ENCODE measurements at places on chromosomes 11 and 22.
A peak's percentile ranks its signal among the peaks of the same experiment; 100 is the strongest.

DNA sequence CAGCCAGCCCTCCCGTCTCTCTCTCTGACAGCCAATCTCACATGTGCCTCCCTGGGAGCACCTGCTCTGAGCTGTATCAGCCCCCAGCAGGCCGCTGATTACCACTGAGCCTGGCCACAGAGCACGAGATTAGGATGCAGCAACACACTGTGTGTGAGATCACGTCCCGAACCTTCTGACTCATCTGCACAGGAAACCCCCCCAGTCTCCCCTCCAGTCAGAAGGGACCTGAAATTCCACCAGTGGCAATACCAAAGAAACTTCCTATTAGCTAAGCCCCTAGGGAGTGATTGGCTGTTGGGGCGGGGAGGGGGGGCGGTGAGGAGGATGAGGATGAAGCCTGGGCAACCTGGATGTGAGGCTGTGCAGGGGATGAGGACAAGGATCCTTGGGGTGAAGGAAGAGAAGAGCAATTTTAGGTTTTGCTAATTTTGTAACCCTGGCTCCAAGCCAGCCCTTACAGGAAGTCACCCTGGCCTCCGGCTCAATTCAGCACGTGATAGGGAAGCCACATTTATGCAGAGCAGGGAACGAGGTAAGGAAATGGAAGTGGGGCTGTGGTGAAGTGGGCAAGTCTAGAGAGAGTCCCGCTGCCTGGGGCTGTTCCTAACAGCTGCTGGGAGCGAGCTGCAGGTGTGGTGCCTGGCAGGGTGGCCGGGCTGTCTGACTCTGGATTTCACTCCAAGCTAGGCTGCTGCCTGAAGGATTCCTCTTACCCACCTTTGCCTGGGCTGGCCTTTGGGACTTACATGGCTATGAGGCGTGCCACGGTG, 1.9 kb downstream of the SLC43A3 start:
- peak; percentile 57 for DNase-seq

- peak; percentile 9 for DNase-seq
These were observed 1.4 kb downstream of the ARHGAP20 start for GRCh38 chr11:110710628-110711381.

DNA sequence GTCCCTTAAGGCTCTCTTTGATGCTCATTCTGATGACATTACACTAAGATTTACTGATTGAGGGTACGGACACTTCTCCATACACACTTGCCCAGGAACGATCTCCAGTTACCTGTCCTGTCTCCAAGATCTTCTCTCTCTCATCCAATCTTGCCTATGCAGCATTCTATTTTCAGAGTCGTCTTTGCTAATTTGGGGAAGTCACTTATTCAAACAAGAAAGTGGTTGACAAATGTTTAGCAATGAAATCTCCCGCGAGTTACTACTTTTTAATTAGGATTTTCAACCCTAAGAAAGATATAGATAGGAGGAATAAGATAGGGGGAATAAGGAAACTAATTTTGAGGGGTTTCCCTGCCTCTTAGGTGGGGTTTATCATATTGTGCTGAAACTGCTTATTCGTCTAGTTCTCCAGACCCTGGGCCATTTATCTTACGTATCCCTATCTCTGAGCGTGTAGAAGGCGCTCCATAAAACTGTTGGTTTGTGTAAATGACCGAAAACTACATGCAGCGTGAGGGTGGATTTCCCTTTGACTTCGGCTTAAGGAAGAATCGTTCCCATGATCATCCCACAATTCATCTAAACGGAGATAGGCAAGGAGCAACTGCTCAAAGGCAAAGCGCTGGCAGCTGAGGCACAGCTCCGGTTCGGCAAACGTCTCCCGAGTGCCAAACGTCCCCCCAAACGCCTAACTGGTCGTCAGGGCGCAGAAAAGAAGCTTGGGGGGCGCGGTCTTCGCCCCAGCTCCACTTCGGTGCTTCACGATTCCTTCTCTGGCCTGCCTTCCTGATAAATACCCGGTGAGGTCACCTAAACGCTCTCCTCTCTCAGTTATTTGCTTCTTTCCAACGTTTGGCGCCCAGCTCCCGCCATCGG, 804 bp downstream of the APIP start:
- DNase-seq = peak; percentile 40

DNA sequence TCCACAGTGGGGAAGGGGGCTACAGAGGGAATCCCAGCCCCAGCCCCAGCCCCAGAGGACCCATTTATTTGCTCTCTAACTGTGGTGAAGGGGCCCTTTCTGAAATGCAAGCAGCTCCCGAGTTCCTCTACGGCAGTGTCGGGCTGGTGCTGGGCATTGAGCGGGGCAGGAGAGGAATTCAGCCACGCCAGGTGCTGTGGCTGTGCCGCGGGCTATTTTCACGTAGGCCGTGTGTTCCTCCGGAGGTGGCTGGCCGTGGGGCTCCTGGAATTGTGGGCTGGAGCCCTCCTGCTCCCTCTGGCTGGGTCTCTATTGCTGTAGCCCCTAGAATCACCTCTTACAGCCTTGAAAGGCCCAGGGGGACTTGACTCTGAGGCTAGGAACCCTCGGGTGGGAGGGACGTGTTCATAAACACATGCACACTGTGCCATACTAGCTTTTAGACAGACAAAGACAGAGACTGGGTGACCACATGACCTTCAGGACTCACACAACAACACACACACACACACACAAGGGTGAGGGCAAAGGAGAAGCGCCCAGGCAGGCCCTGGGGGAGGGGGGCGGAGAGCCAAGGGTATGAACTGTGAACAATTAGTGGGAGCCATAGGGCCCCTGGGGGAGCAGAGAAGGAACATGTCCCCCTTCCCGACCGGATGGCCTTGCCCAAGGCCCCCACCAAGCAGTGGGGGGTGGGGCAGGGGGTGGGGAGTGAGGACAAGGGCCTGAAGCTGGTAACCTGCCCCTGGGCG, 48.4 kb upstream of the SYT7 start:
- no peak for DNase-seq

DNA sequence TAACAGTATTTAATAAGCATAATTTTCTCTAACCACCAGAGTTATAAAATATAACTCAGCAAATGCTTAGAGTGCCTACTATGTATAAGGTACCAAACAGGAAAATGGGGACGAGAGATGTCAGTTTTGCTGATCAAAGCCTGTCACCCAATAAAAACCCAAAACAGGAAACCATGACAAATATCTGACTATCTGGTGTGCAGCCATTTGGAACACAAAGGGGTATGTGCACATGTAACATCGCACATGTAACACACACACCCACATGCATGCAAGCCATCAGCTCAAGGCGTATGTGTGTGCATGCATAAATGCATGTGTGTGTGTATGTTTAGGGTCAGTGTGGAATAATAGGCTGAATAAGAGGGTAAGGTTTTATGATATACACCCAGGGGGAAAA, 64.2 kb downstream of the PRR5L start:
- no peak for DNase-seq
